ENCODE measurements at places on chromosomes 2 and 18.
A peak's percentile ranks its signal among the peaks of the same experiment; 100 is the strongest.

GRCh38 chr2:110927526-110927925 lies 193.2 kb upstream of the BCL2L11 start:
- no peak for DNase-seq

- DNase-seq = no peak
Measured at GRCh38 chr2:2291500-2292260, 39.4 kb downstream of the MYT1L start.

DNA sequence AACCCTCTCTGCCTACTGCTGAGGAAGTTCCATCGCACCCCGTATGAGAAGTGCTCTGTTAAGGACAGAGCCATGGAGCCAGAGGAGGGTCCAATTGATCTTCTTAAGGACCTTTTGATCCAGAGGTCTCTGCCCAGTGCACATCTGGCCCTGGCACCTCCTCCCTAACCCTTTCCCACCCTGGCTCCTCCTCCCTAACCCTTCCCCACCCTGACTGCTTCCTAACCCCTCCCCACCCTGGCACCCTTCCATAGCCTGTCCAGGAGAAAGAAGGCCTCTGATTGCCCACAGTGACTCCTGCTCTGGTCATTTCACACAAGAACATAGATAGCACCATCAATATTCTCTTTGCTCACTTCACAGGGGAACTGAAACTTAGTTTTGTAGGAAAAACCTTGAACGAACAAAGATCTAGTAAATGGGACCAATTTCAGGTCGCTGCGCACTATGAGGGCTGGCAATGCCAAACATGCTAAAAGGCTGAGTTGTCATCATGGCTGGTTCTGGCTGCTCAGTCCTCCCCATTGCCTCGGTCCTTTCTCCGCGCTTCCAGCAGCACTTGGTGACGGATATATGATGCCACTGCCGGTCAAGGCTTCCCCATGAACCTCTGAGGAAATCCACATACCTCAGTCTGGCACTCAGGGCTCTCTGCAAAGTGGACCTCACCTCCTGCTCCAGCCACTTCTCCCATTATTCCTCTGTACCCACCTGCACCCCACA lies 49.2 kb downstream of the PKDCC start:
- no peak for DNase-seq

DNA sequence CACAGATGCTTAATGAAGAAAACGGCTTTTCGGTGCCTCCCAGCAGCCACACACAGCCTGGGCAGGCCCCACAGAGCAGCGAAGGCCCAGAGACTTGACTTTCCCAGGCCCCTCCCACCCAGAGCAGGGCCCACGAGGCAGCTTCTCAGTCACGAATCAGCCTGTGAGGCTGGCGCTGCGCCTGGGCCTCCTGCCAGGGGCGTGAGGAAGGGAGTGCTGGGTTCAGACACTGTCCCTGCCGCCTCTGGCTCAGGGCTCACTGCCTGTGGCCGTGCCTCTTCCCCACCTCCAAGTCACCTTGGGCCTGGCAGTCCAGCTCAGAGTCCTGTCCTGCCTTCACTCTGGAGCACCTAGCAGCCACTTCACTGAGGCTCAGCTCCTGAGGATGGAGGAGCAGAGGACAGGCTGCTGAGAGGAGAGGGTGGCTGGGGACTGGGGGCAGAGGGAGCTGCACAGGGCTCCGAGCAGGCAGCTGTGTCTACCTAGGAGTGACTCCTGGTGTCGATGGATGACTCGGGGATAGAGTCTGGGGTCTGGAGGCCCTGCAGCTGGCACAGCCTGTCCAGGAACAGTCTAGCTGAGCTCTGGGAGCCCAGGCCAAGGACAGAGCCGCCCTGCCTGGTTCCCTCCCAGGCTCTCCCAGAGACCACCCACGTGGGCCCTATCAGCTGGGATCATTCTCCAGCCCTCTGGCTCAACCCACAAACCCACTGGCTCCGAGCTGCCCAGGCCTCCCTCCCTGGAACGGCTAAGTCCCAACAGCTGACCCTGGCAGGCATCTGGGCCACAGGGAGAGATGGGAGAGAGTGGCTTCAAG lies 36.4 kb upstream of the FOSL2 start:
- DNase-seq = peak; percentile 73

DNA sequence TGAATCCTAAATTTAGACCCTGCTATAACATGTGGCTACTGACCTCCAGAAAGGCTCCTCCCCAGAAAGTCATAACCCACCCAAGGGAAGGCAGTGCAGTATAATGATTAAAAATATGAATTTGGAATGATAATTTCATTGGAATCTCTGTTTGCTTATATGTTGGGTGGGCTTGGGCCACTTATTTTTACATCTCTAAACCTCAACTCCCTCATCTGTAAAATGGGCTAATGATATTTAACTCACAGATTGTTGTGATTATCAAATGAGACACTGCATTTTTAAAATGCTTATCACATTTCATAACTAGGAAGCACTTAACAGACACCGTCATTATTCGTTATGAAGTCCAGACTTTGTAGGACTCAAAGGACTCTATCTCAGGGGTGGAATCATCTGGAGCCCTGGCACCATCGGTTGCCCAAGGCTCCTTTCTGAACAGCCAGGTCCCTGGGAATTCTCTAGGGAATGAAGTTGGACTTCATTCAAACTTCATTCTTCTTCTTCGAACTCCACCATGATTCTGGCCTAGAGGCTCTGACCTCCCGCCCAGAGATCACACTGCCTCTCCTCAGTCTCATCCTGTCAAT lies 33.1 kb upstream of the RMDN2 start:
- DNase-seq = no peak

- DNase-seq = no peak
Measured at GRCh38 chr2:38523728-38524437, 78.8 kb downstream of the HNRNPLL start.

DNA sequence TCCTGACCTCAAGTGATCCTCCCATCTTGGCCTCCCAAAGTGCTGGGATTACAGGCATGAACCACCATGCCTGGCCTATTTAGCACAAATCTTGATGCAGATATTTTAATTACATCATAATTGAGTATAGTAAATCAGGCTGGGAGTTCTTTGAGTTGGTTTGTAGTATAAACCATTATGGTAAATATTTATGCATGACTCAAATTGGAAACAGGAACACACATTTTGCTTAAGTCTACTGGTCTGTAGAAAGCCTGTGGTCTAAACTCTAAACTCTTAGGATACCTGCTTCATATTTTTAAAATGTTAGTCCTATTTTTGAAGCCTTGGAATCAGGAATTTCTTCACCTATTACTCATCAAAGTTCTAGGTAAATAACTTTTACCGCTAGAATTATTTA lies 16.8 kb downstream of the ASXL3 start:
- DNase-seq = no peak

GRCh38 chr2:134377730-134378129 lies 123.9 kb downstream of the MGAT5 start:
- DNase-seq = no peak

DNA sequence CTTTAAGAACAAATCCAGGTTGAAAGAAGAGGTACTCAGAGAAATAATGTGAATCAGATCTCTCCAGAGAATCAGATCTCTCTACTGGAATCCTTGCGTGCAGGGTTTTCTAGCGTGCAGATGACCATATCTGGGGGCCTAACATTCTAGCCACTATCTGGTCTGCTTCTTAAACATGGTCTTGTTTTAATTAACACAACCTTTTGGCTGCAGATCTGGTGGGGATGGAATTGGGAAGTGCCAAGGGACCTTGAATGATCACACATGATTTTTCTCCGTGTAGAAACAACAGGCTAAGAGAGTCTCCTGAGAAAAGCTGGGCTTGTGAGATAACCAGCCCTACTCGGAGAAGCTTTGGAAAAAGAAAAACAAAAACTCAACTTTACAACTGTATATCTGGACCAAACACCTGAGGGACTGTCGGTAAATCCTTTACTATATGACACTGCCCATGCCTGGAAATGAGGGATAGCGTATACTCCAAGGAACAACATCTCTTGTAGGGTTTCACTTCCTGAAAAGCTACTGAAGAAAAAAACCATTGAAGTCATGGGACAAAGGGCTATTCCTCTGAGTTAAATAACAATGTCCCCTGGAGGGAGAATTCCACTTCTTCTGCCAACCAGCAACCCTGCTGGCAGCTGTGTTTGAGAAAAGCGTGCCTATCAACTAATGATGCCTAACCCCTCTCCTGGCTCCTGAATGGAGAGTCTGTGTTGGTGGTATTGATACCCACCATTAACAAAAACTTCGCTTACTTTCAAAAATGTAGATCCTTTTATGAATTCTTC lies 171.0 kb upstream of the REV1 start:
- no peak for DNase-seq

GRCh38 chr2:50995610-50996009 lies 36.3 kb downstream of the NRXN1 start:
- no peak for DNase-seq

DNA sequence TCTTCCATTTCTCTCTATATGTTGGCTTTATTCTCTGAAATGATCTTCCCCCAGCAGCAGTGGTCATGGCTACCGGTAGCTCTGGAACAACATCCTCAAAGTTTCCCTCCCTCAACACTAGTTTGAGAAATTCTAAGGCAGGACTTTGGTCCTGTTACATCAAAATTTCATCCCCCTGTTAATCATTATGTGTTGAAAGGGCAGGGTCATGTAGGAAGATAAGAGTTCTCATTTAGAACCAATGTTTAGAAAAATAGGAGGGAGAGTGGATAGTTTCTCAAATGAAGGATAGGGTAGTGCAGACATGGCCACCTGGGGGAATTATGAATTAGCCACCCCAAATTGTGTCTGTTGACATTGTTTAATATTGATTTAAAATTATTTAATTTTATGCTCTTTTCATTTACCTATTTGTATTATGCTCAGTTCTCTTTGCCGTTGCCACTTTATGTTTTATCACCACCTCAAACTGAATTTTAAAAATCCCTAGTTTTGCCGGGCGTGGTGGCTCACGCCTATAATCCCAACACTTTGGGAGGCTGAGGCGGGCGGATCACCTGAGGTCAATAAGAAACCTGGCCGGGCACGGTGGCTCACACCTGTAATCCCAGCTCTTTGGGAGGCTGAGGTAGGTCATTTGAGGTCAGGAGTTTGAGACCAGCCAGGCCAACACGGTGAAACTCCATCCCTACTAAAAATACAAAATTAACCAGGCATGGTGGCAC lies 22.3 kb downstream of the EML4 start:
- DNase-seq = peak; percentile 50

DNA sequence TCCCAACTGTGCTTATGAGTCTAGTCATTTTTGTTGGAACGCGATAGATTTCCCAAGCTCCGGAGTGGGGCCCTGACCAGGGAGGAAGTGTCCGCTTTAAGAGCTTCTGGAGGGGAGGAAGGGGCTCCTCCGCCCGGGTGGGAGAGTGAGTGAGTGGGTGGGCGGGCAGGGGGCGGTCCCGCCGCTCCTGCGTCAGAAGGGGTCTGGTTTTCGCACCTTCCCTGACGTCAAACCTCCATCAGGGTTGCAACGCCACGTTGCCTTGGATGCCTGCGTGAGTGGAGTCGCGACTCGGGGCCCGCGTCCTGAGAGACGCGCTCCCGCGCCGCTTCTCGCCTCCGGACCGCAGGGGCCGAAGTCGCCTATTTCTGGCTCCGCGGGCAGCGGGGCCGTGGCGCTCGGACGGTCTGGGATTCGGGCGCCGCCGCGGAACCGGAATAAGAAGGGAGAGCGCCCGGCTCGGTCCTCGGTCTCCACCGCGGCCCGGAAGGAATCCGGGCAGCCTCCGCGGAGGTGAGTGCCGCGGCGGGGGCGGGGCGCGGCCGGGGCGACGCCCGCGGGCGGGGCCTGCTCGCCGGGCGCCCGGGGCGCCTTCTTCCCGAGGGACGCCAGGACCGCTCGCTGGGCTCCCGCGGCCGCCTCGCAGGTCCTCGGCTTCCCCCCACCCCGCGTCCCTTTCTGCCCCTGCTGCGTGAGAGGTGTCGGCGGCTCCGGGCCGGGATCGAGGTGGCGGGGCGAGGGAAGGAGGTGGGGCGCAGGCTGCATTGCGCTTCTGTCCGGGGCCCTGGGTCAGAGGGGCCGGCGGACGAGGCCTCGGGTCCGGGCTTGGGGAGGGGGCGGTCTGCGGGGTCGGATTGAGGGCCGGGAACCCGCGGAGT lies at the start of gene ZDBF2:
Gene ZDBF2 (plus strand): TSS at position 230 of the 878 bp plus-strand sequence. CDS start 7,187 bp downstream, outside the sequence.
- peak; percentile 73 for DNase-seq

- no peak for DNase-seq
Measured at GRCh38 chr18:12911025-12911928, 27.2 kb upstream of the PTPN2 start.

DNA sequence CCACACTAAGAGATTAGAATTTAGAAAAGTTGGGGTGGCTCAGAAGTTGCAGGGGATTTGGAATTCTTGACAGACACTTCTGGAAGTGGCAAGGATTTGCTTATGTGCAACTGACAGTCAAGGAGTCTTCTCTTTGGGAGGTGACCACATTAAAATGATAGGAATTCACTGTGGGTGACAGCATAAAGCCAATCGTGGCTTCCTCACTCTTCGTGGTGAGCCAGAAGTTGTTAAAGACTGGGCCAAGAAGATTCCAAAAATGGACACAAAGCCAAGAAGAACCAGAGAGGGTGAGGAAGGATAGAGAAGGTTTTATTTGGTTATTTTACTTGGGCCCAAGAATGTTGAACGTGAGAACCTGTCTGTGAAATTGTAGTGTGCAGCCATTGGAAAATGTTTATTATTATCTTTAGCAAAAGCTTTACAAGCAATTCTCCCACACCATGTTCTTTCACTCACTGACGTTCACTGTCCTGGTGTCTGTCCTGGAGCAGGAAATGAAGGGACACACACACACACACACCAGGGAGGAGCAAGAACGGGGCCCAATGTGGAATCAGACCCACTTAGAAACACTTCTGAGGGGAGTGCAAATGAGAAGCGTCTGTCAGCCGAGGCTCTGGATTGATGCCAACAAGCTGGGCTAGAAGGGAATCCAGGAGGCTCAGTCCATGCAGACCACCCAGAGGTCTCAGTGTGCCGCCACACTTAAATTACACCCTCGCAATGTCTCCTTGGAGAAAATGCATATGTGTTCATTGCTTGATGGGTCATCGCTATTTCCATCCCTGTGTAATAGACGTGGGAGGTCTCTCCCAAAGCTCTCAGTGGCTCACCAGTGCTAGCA lies 37.2 kb downstream of the STEAP3 start:
- no peak for DNase-seq

DNA sequence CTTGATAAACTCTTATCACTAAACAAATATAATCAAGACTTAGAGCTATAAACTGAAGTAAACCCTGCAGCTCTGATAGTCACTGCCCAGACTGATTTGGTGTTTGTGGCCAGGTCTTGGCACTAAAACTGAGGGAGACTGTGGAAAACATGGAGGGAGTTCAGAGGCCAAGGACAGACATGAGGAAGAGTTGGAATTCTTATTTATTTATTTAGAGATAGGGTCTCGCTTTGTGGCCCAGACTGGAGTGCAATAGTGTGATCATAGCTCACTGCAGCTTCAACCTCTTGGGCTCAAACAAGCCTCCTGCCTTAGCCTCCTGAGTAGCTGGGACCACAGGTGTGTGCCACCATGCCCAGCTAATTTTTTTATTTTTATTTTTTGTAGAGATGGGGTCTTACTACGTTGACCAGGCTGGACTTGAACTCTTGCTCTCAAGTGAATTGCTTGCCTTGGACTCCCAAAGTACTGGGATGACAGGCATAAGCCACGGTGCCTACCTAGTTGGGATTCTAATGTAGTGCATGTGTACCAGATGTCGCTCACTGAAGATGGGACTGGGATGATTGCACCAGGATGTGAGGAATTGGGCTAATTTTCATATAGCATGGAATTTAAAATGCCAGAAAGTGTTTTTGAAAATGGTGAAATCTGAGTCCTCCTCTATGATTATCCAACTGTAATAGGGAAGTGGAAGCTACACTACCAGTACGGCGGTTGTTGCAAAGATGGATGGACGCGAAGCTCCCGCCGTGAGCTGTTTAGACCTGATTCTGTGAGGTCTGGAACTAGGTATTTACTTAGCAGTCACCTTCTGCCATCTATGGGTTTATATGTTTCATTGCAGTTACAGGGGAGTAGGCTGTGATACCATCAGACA lies 52.7 kb upstream of the CTLA4 start:
- DNase-seq = peak; percentile 84
